ENCODE measurements at places on chromosomes 7 and 10.

GRCh38 chr10:117134056-117134305 is 4.1 kb downstream of the VAX1 start:
- peaks cover 20% of the 10 kb centered on the region for H3K4me1 ChIP-seq
- H3K27me3 ChIP-seq = peaks cover 100% of the 10 kb centered on the region

GRCh38 chr7:106110885-106111654 is 1.0 kb downstream of the SYPL1 start:
- peaks cover 22% of the 10 kb centered on the region for H3K4me1 ChIP-seq
- H3K27me3 ChIP-seq = no peaks in the 10 kb centered on the region
- H3K36me3 ChIP-seq = no peaks in the 10 kb centered on the region
- H3K27ac ChIP-seq = peak overlapping the region; percentile 96
- peak overlapping the region; percentile 62 for H3K4me3 ChIP-seq
- DNase-seq = peak; percentile 25

GRCh38 chr10:11167233-11167966 is 149.7 kb downstream of the CELF2 start:
- H3K36me3 ChIP-seq = no peaks in the 10 kb centered on the region
- DNase-seq = no peak
- H3K4me1 ChIP-seq = peaks cover 48% of the 10 kb centered on the region
- no peak overlapping the region for H3K27ac ChIP-seq

GRCh38 chr7:158255558-158255957 is 332.1 kb downstream of the PTPRN2 start:
- H3K4me3 ChIP-seq = no peak overlapping the region
- H3K4me1 ChIP-seq = no peaks in the 10 kb centered on the region
- no peaks in the 10 kb centered on the region for H3K36me3 ChIP-seq
- H3K27me3 ChIP-seq = no peaks in the 10 kb centered on the region
- H3K27ac ChIP-seq = no peak overlapping the region

- H3K4me1 ChIP-seq = peaks cover 3% of the 10 kb centered on the region
- no peaks in the 10 kb centered on the region for H3K36me3 ChIP-seq
- no peaks in the 10 kb centered on the region for H3K27me3 ChIP-seq
- peak; percentile 7 for DNase-seq
- peak within 1 kb of the TSS; percentile 54 for H3K27ac ChIP-seq
- no peak within 1 kb of the TSS for H3K4me3 ChIP-seq
Observed at GRCh38 chr7:76509931-76510877, at the start of gene UPK3B. UPK3B (plus strand) TSS chr7:76510552; CDS start chr7:76510653, 101 bp downstream.

GRCh38 chr7:47581804-47582763 is at the start of gene TNS3:
TNS3 (minus strand) TSS chr7:47582111; CDS start chr7:47439636, 142,475 bp downstream.
- H3K4me3 ChIP-seq = peak within 1 kb of the TSS; percentile 61
- H3K27me3 ChIP-seq = peaks cover 27% of the 10 kb centered on the region
- H3K36me3 ChIP-seq = no peaks in the 10 kb centered on the region
- no peaks in the 10 kb centered on the region for H3K4me1 ChIP-seq
- peak; percentile 54 for DNase-seq

- no peak overlapping the region for H3K4me3 ChIP-seq
- H3K36me3 ChIP-seq = no peaks in the 10 kb centered on the region
- no peak overlapping the region for H3K27ac ChIP-seq
- peak; percentile 59 for DNase-seq
- H3K27me3 ChIP-seq = no peaks in the 10 kb centered on the region
- H3K4me1 ChIP-seq = peaks cover 15% of the 10 kb centered on the region
Observed at GRCh38 chr7:69906283-69906995, 308.2 kb downstream of the AUTS2 start.

GRCh38 chr10:3902809-3903410 is 117.9 kb upstream of the KLF6 start:
- no peak overlapping the region for H3K4me3 ChIP-seq
- no peak overlapping the region for H3K27ac ChIP-seq
- no peaks in the 10 kb centered on the region for H3K36me3 ChIP-seq
- no peaks in the 10 kb centered on the region for H3K27me3 ChIP-seq

GRCh38 chr10:1420661-1421362 is 316.5 kb downstream of the ADARB2 start:
- no peaks in the 10 kb centered on the region for H3K36me3 ChIP-seq
- DNase-seq = peak; percentile 82
- no peak overlapping the region for H3K27ac ChIP-seq
- H3K27me3 ChIP-seq = peaks cover 9% of the 10 kb centered on the region
- peak overlapping the region; percentile 30 for H3K4me3 ChIP-seq

- no peaks in the 10 kb centered on the region for H3K36me3 ChIP-seq
- peak overlapping the region; percentile 45 for H3K27ac ChIP-seq
- H3K4me3 ChIP-seq = no peak overlapping the region
Observed at GRCh38 chr10:34766811-34767494, 48.1 kb downstream of the PARD3 start.

GRCh38 chr7:6536262-6537260 is 14.7 kb downstream of the GRID2IP start:
- DNase-seq = peak; percentile 39
- H3K4me1 ChIP-seq = no peaks in the 10 kb centered on the region
- H3K27ac ChIP-seq = no peak overlapping the region

- H3K4me3 ChIP-seq = no peak overlapping the region
- no peaks in the 10 kb centered on the region for H3K36me3 ChIP-seq
- no peak overlapping the region for H3K27ac ChIP-seq
- no peak for DNase-seq
- H3K27me3 ChIP-seq = no peaks in the 10 kb centered on the region
Observed at GRCh38 chr7:151152643-151153513, 14.6 kb downstream of the GBX1 start.

GRCh38 chr10:60032723-60033122 is 126.4 kb upstream of the CCDC6 start:
- no peaks in the 10 kb centered on the region for H3K36me3 ChIP-seq
- DNase-seq = peak; percentile 7
- H3K27ac ChIP-seq = no peak overlapping the region
- no peaks in the 10 kb centered on the region for H3K4me1 ChIP-seq
- H3K27me3 ChIP-seq = no peaks in the 10 kb centered on the region

DNA sequence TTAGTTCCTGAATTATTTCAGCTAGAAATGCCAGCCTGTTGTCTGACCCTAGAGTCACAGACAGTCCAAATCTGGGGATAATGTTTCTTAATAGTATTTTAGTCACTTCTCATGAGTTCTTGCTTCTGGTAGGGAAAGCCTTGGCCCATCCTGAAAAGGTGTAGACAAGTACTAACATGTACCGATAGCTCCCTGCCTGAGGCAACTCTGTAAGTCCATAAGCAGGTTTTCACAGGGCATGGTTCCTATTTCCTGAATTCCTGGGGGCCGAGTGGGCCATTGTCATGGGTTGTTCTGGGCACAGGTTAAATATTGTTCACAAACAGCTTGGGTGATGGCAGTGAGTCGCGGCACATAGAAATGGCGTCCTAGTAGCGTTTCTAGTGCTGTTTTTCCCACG is 3.1 kb upstream of the ZNF117 start:
- H3K27me3 ChIP-seq = no peaks in the 10 kb centered on the region
- no peak for DNase-seq
- H3K36me3 ChIP-seq = peaks cover 9% of the 10 kb centered on the region
- H3K27ac ChIP-seq = no peak overlapping the region

DNA sequence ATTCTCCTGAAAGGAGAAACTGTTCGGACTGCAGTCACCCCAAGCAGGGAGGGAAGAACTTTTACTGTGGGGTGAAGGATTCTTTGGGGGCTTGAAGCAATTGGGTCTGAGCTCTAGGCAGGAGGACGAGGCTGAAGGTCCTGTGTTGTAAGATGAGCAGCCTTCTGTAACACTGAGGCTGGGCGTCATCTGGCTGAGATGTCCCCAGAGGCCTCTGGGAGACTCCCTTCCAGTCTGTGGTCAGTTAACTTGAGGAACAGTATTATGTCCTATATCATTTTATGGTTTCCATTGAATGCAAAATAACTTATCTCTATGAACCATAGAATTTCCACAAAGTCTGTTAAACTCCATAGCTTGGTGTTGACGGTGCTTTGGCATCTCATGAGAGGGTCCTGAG is 26.3 kb downstream of the FIGNL1 start:
- H3K27ac ChIP-seq = no peak overlapping the region
- no peaks in the 10 kb centered on the region for H3K36me3 ChIP-seq
- peaks cover 3% of the 10 kb centered on the region for H3K27me3 ChIP-seq
- H3K4me3 ChIP-seq = no peak overlapping the region

- no peaks in the 10 kb centered on the region for H3K4me1 ChIP-seq
- H3K27me3 ChIP-seq = no peaks in the 10 kb centered on the region
- H3K27ac ChIP-seq = no peak overlapping the region
- no peaks in the 10 kb centered on the region for H3K36me3 ChIP-seq
- H3K4me3 ChIP-seq = no peak overlapping the region
Observed at GRCh38 chr10:97509120-97509680, 10.5 kb downstream of the UBTD1 start.

- DNase-seq = peak; percentile 48
- H3K4me3 ChIP-seq = no peak overlapping the region
- no peaks in the 10 kb centered on the region for H3K27me3 ChIP-seq
- H3K36me3 ChIP-seq = no peaks in the 10 kb centered on the region
- H3K27ac ChIP-seq = peak overlapping the region; percentile 45
- H3K4me1 ChIP-seq = peaks cover 18% of the 10 kb centered on the region
Observed at GRCh38 chr10:32971536-32972091, 13.6 kb upstream of the ITGB1 start.

DNA sequence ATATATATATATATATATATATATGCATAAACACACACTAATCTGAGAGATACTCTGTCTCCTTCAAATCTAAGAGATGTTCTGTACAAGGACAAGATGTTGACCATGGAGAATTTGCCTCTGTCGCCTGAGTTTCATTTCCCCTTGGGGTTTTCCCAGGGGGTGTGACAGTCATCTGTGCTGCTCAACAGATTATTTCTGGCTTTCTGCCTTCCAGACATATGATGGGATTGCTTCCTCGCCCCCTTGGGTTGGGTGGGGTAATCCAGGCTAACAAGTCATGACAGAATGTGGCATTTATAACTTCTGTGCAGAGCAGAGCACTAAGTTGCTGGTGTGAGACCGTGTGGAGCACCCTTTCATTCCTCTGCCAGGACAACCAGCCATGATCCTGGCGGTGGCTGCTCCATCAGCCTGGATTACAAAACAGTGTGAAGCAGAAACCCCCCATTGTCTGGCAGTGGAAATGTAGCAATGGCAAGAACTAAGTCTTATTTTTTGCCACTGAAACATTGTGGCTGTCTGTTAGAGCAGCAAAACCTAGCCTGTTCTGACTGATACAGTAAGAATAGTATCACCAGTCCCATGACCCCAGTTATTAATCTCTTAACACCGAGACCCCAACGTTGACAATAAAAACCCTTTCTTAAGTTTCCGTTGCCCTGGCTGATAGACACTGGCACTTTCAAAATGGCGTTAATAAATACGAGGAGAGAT is 13.7 kb upstream of the USP6NL start:
- H3K27me3 ChIP-seq = no peaks in the 10 kb centered on the region
- no peaks in the 10 kb centered on the region for H3K4me1 ChIP-seq
- no peaks in the 10 kb centered on the region for H3K36me3 ChIP-seq
- no peak overlapping the region for H3K27ac ChIP-seq

DNA sequence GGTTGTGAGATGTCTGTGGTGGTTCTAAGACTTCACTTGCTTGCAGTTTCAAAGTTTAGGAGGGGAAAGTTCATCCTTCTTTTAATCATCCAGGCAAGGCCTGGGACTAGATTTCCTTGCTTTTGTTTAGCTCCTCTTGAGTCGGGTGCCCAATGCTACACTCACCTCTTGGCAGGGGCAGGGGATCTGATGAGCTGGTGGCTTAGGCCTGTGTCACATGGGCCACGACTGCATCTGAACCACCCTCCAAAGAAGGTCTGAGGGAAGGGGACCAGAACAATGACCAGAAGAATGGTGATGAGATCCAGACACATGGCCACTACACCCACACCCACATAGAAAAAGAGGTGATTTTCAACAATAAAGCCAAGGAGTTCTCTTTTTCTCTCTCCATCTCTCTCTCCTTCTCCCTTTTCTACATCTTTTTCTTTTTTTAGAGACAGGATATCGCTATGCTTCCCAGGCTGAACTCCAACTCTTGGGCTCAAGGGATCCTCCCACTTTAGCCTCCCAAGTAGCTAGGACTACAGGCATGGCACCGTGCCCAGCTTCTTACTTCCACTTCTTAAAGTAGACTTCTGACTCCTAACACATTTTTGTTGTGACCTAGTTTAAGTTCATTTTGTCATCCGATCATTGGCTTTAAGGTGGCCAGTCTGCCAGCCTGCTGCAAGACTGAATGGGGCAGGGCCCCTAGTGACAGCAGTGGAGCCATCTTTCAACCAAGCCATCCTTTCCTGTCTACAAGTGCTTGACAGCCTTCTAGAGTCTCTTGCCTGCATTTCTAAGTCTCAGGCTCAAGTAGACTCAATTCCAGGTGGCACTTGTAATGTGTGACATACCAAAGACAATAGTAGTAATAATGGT is 350.9 kb downstream of the RNLS start:
- no peaks in the 10 kb centered on the region for H3K27me3 ChIP-seq
- H3K36me3 ChIP-seq = no peaks in the 10 kb centered on the region
- no peak overlapping the region for H3K27ac ChIP-seq
- H3K4me1 ChIP-seq = peaks cover 6% of the 10 kb centered on the region
- no peak overlapping the region for H3K4me3 ChIP-seq

- H3K36me3 ChIP-seq = no peaks in the 10 kb centered on the region
- no peak overlapping the region for H3K27ac ChIP-seq
- H3K4me1 ChIP-seq = no peaks in the 10 kb centered on the region
- DNase-seq = no peak
- no peak overlapping the region for H3K4me3 ChIP-seq
- no peaks in the 10 kb centered on the region for H3K27me3 ChIP-seq
Observed at GRCh38 chr7:43081603-43082002, 30.8 kb upstream of the HECW1 start.

DNA sequence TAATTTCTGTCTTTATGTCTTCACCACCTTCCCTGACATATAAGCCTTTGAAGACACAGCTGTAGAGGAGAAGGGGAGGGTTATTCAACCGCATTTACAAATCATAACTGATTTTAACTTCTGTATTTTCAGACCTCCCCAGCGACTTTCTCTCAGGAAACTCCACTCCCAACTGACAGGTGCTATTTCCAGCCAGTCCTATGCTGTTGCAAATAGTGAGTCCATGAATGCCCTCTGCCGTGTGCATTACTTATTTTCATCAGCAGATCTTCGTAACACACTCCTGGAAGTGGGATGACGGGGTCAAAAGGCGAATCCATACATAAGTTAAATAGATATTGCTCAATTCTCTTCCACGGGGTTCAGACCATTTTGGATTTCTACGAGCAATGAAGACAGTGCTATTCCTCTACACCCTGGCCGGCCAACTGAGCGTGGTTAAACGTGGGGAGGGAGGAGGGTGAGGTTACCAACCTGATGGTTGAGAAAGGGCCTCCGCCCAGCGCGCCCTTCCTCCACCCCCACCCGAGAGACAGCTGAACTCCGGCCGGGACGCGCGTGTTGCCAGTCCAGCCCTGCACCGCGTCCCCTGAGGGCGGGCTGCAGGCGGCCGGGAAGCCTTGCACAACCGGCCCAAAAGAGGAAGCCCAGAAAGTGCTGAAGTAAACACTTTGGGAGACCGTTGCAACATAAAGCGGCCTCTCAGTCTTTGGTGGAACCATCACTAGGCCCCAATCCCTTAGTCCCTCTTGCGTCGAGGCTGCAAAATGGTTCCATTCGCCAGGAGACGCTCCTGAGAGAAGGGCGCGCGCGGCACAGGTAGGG is at the start of gene APBB1IP:
TSS of gene APBB1IP (plus strand) at position 705 of the 825 bp plus-strand sequence. CDS start 53,986 bp downstream, outside the sequence.
- DNase-seq = peak; percentile 69
- peaks cover 89% of the 10 kb centered on the region for H3K27me3 ChIP-seq

Measured in cardiac muscle cell (in vitro differentiated cells and primary cell).